H9 (cell line): ENCODE measurements at places on chromosomes 6 and 20.

- H3K4me1 ChIP-seq = no peaks in the 10 kb centered on the region
- H3K27ac ChIP-seq = no peak overlapping the region
- no peak for DNase-seq
- peaks cover 47% of the 10 kb centered on the region for H3K36me3 ChIP-seq
- no peaks in the 10 kb centered on the region for H3K27me3 ChIP-seq
- no peak overlapping the region for H3K4me3 ChIP-seq
These were observed 3.7 kb downstream of the TFB1M start for GRCh38 chr6:155310596-155310995.

- no peaks in the 10 kb centered on the region for H3K27me3 ChIP-seq
- no peak for DNase-seq
- H3K36me3 ChIP-seq = no peaks in the 10 kb centered on the region
These were observed 73.3 kb downstream of the METTL24 start for GRCh38 chr6:110284855-110285254.

DNA sequence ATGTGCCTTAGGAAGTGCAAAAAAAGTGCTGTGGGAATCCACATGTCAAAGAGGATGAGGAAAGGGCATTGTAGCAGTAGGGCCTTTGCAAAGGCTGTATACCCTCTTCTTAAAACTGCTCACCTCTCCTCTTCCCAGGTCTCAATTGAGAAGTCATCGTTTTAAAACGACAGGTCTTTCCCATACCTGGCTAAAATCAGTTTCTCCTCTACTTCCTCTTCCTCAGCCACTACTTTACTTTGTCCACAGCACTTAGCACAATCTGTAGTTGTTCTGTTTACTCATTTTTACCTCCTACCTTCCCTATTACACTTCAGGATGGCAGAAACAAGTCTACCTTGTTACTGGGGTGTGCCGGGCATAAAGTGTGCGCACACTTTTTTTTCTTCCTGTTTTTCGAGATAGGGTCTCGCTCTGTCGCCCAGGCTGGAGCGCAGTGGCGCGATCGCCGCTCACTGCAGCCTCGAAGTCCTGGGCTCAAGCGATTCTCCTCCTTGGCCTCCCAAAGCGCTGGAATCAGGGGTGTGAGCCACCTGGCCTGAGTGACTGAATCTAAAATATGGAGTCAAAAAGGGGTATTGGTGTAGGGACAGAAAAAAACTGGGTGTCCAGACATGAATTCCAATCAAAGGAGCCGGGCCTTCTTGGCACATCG is 9.8 kb upstream of the ELOVL5 start:
- peaks cover 4% of the 10 kb centered on the region; the same call in 1 of the 2 replicates for H3K36me3 ChIP-seq
- no peaks in the 10 kb centered on the region for H3K27me3 ChIP-seq
- H3K4me1 ChIP-seq = peaks cover 3% of the 10 kb centered on the region; the same call in 1 of the 2 replicates
- no peak overlapping the region for H3K27ac ChIP-seq
- peak overlapping the region; percentile 74 for H3K4me3 ChIP-seq

DNA sequence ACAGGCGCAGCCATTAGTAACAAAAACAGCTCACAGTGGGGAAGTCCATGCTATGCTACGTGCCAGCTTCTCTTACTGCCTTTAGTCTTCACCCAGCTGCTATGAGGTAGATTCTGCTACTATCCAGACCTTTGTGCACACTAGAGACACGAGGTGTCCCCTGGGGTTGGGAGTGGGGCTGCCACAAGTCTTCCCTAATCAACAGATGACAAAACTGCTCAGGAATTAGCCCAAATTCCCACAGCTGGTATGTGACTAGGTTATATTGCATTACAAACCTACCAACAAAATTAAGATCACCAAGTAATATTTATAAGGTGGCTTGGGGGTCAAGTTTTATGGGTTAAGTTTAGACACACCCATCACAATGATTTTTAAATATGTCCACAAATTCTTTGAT is 63.3 kb downstream of the PSMB1 start:
- H3K4me3 ChIP-seq = no peak overlapping the region
- H3K36me3 ChIP-seq = no peaks in the 10 kb centered on the region
- DNase-seq = no peak
- H3K4me1 ChIP-seq = no peaks in the 10 kb centered on the region

DNA sequence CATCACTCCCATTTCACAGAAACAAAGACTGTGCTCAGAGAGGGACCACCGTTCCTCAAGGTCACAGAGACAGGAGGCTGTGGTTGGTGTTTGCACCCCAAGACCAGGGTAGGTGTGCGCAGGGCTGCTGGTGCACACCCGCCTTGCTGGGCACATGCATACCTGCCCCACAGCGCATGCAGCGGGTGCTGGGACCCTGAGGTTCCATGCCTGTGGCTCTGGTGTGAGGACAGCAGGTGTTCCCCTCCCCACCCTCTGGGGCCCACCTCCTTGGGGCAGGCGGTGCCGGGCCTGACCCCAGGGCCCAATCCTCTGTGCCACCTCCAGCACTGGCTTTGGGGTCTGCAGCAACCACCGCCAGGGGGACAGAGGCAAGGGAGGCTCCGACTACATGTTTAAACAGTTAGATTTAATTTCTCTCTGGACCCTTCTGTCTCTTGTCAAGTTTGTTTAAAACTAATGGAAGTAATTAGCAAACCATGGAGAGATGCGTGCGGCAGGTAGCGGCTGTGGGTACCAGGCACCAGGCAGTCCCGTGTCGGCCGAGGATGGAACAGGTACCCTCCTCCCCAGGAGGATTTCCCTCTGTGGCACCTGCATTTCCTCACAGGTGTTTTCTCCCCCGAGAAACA is 327.8 kb downstream of the TAF4 start:
- H3K27ac ChIP-seq = no peak overlapping the region
- no peak overlapping the region for H3K4me3 ChIP-seq
- H3K36me3 ChIP-seq = no peaks in the 10 kb centered on the region
- H3K4me1 ChIP-seq = no peaks in the 10 kb centered on the region
- H3K27me3 ChIP-seq = peaks cover 2% of the 10 kb centered on the region; the same call in 1 of the 2 replicates

- H3K27me3 ChIP-seq = no peaks in the 10 kb centered on the region
- no peak overlapping the region for H3K27ac ChIP-seq
- no peaks in the 10 kb centered on the region; the same call in 2 of the 3 replicates for H3K36me3 ChIP-seq
These were observed 31.9 kb downstream of the SHLD1 start for GRCh38 chr20:5781798-5782750.

DNA sequence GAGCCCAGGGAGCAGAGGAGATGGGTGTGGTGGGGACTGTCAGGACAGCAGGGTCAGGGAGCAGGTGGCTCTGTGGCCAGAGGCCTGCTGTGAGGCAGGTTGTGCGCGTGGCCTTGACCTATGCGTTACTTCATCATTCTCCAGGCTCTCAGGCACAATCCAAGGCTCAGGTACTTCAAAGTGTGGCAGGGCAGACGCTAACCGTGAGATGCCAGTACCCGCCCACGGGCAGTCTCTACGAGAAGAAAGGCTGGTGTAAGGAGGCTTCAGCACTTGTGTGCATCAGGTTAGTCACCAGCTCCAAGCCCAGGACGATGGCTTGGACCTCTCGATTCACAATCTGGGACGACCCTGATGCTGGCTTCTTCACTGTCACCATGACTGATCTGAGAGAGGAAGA is 535 bp downstream of the NCR2 start:
- H3K4me1 ChIP-seq = no peaks in the 10 kb centered on the region
- H3K27me3 ChIP-seq = no peaks in the 10 kb centered on the region

GRCh38 chr20:36677422-36677771 is 31.4 kb upstream of the SLA2 start:
- H3K27me3 ChIP-seq = no peaks in the 10 kb centered on the region
- H3K4me1 ChIP-seq = no peaks in the 10 kb centered on the region
- peaks cover 6% of the 10 kb centered on the region for H3K36me3 ChIP-seq
- peak overlapping the region; percentile 77 for H3K4me3 ChIP-seq
- no peak for DNase-seq
